ENCODE measurements at places on chromosomes 13 and 19.
A peak's percentile ranks its signal among the peaks of the same experiment; 100 is the strongest.

DNA sequence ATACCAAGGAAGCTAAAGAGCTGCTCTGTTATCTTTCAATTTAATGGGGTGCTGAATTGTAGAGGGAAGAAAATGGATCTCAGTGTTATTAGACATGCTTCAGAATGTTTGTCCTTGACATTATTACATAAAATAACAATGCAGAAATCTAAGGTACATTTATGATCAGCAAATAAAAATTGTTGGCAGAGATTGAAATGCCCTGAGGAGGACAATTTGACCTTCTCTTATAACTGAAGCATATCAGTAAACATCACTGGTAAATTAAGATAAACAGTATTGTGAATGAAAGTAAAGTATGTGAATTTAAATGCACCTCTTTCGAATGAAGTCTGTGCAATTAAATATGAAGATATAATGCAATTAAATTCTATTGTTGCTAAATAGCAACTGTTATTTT lies 1362.1 kb upstream of the ATXN8OS start:
- DNase-seq: no peak

- DNase-seq: no peak
Measured at GRCh38 chr13:114108141-114108761, 24.2 kb downstream of the RASA3 start.

- no peak for DNase-seq
Measured at GRCh38 chr19:52692431-52693008, 42.3 kb downstream of the ZNF611 start.

GRCh38 chr19:18648973-18649315 lies 12.1 kb downstream of the KLHL26 start:
- DNase-seq: peak; percentile 51

GRCh38 chr19:6055013-6055795 lies 55.1 kb downstream of the RFX2 start:
- DNase-seq: no peak

DNA sequence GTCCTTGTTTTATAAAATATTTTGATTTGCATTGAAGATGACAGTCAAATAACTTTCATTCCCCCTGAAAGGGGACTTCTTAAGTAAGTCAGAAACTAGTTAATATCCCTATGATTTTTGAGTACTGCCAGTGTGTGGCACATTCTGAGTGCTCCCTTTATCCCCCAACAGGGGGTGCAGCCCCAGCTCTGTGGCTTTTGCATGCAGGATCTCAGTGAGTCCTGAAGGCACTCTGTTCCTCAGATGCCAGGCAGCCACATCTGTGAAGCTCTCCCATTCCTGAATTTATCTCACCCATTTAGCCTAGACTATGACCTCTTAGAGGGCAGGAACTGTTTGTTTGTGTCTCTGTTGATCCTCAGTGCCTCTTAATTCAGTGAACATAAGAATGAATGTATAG lies 123.1 kb downstream of the CDK8 start:
- peak; percentile 33 for DNase-seq

DNA sequence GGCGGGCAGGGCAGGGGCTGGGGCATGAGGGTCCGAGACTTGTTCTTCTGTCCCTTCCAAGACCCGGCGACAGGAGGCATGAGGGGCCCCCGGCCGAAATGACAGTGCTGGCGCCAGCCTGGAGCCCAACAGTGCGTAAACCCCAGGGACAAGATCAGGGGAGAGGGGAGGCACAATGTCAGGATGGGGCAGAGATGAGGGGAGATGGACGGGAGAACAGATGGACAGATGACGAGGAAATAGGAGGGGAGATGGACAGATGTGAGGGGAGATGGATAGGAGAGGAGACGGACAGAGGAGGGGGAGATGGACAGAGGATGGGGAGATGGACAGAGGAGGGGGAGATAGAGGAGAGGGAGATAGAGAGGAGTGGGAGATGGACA lies 518 bp downstream of the FLT3LG start:
- DNase-seq: no peak

DNA sequence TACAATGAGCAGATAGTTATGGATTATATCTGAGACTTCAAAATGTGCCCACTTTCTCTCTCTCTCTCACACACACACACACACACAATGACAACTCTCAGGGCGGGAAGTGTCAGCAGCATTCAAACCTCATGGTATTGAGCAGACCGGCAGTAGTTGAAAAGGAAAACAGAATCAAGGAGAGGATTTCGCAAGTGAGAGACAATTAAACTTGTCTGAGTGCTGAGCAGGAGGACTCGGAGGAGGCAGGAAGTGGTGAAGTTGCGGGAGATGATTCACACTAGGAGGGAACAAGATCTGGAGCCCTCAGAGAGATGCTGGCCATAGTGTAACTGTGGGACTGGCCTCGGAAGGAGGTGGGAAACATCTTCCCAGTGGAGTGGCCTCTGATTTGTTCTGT lies 353.1 kb downstream of the EFNB2 start:
- DNase-seq: peak; percentile 95

- peak; percentile 9 for DNase-seq
Measured at GRCh38 chr13:44498969-44499368, 77.2 kb downstream of the TSC22D1 start.

DNA sequence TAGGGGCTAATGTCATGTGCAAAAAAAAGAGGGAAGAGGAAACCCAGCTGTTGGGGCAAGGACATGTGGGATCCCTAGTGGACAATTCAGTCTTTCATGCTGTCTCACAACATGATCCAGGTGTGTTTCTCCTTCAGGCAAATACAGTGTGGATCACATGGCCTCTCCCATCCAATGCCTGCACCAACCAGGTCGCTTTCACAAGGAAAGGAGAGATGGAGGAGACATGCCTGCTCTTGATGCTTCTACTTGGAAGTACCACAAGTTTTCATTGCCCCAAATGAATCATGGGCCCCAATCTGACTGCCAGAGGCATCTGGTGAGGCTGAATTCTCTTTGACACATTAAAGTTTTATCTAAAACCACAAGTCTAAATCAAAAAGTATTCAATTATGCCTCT lies 82.1 kb downstream of the DLEU7 start:
- no peak for DNase-seq

DNA sequence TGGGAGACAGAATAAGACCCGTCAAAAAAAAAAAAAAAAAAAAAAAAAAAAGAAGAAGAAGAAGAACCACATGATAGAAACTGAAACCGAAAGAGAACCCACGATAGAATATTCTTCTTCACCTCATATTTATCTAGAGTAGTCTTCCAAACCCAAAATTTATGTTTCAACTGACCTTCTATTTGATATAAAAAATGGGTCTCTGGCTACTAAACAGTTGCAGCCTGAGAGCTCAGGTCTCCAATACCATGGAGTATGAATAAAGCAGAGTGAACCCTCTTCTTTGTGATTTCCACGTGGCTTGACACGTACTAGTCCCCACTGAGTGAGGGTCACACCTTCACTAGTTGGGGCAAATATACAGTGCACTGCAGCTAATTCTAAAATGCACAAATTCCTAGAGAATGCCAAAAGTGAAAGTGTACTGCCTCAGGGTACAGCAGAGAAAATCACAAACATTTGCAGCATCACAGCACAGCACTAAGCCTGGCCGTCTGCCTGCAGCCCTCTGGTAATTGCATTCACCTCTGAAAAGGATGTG lies 30.8 kb upstream of the RFC3 start:
- DNase-seq: peak; percentile 54

DNA sequence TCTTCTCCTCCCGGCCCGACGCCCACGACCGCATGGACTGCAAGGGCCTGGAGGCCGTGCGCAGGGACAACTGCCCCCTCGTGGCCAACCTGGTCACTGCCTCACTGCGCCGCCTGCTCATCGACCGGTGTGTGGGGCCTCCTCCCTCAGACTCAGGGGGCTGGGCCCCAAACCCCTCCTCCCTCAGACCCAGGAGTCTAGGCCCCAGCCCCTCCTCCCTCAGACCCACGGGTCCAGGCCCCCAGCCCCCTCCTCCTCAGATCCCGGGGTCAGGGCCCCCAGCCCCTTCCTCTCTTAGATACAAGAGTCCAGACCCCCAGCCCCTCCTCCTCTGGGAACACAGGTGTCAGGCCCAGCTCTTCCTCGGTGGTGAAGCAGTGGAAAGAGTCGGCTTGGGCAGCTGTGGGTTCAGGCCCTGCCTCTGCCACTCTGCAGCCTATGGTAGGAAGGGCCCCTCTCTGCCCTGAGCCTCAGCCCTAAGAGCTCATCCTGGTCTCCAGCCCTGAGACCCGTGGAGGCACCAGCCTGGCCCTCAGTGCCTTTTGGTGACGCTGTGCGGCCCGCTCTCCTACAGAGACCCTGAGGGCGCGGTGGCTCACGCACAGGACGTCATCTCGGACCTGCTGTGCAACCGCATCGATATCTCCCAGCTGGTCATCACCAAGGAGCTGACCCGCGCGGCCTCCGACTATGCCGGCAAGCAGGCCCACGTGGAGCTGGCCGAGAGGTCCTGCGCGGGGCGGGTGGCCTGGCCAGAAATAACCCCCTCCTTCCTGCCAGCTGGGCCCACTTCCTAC lies 3.7 kb upstream of the SPIB start:
- peak; percentile 52 for DNase-seq

DNA sequence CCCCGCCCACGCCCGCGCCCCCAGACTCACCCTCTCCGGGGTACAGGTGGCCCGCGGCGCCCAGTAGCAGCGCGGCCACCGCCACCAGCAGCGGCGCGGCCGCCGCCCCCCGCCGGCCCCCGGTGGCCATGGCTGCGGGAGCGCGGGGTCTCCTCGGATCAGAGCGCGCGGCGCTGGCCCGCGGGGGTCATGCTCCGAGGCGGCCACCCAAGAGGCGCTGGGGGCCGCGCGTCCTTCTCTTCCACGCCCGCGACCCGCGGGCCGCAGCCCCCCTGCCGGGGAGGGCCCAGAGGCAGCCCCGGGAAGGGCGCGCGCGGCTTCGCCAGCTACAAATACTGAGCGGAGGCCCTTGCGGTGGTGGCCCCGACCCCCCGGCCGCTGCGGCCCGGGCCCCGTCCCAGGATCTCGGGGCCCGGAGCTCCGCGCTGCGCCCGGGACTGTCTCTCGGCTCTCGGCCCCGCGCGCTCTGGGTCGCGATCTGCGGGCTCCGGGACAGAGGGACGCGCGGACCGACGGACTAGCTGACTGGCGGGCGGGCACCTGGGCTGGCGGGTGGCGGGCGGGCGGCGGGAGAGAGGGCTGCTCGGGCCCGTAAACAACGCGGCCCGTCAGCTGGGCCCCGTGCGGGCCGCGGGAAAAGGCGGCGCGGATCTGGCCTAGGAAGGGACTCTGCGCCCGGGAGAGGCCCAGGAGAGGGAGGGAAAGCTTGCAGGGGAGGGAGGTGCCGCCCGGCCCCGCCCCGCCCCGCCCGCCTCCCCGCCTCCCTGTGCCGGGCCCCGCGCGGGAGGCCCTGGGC lies at the start of gene INSR:
TSS of gene INSR (minus strand) at position 653 of the 796 bp plus-strand sequence. CDS start at position 130, 523 bp downstream.
- peak; percentile 89 for DNase-seq

GRCh38 chr13:32334671-32335070 lies 19.4 kb downstream of the BRCA2 start:
- peak; percentile 50 for DNase-seq

DNA sequence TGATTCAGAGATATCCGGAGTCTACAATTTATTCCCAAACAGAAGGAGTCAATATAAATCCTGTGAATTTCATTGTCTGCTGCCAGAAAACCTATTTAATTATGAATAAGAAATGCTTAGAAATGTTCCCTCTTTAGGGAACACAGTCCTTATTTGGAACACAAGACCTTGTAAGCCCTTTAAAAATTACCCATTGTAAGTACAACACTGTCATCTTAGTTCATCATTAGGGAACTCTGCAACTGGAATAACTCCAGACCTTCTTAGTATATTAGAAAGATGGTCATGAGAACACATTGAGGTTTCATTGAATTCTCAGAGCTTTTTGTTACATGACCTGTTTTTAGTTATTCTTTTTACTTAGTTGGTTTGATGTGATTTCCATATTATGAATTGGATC lies 548.5 kb upstream of the KLF12 start:
- no peak for DNase-seq

GRCh38 chr13:78736142-78736541 lies 77.2 kb upstream of the OBI1 start:
- no peak for DNase-seq

GRCh38 chr13:75685239-75685697 lies 49.1 kb downstream of the LMO7 start:
- DNase-seq: peak; percentile 97

GRCh38 chr13:105139380-105140285 lies 1395.8 kb downstream of the EFNB2 start:
- no peak for DNase-seq

GRCh38 chr13:47503475-47503874 lies 497.6 kb downstream of the SUCLA2 start:
- no peak for DNase-seq

GRCh38 chr19:47520839-47521238 lies 6.0 kb upstream of the NAPA start:
- no peak for DNase-seq

- no peak for DNase-seq
Measured at GRCh38 chr13:40228496-40228895, 437.9 kb downstream of the FOXO1 start.

DNA sequence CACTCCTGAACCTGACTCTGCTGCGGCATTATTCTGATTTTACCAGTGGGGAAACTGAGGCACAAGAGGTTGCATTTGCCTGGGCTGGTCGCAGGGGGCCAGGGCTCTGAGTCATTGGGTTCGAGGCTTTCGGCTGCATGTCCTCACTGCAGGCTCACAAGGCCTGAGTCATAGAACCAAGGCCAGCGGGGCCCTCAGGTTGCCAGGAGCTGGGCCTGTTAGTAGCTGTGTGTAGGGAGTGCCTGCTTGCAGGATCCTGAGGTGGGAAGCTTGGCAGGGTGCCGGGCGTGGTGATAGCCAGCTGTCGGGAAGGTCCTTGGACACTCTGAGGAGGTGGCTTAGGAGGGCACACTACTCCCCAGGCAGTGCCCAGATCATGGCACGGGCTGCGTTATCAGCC lies 21.6 kb upstream of the F2RL3 start:
- no peak for DNase-seq

Measured in EH (cell line).